ENCODE measurements at places on chromosomes 6 and 20.

GRCh38 chr20:59994697-59995122 lies 36.5 kb downstream of the CDH26 start:
- DNase-seq, result no peak

DNA sequence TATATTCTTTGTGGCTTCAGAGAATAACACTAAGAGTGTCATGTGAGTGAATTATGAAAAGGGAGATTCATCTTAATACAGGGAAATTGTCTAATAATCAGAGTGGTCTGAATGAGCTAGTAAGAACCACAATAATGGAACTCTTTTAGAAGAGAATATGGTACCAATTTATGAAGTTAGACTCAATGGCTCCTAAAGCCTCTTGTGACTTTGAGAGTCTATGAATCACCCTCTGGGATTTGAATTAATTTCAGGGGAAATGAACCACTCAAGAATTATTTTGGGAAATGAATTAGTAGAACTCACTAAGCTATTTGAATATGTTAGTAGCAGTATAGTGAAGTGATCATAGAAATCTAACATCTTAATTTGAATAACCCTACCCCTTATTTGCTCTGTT lies 14.3 kb downstream of the PCMT1 start:
- no peak for DNase-seq

DNA sequence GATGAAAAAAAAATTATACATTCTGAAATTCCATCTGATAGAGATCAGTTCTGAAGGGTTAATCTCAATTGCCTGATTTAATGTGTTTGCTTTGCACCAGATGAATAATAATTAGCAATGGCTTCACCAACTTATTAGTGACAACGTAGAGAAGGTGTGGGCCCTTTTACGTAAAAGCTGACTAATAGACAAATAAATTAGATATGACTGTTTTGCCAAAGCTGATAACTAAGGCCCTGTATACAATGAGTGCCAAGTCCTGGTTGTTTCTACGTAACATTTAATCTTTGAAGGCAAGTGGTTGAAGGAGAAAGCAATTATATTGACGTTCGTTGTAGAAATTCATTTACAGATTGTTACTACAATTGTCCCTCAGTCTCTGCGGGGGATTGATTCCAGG lies 10.8 kb downstream of the SGK1 start:
- DNase-seq, result no peak

- peak; percentile 93 for DNase-seq
These were observed 5.5 kb downstream of the MANBAL start for GRCh38 chr20:37295001-37295400.

- no peak for DNase-seq
These were observed 10.6 kb upstream of the IFT52 start for GRCh38 chr20:43579861-43580793.

All from SJSA1 (cell line).